ENCODE measurements at places on chromosomes 5 and 9. TPM values are rescaled to one million over a fixed set of nuclear protein-coding genes. Genes with fewer than 3 reads are reported as not detected.
A peak's percentile ranks its signal among the peaks of the same experiment; 100 is the strongest.

ZDHHC11B gene
- polyA plus RNA-seq: not detected

BTNL3 gene
- polyA plus RNA-seq: not detected

PAEP gene
- polyA plus RNA-seq: not detected

PCDHGB3 gene
- polyA plus RNA-seq: 4.3 TPM

ARID3C gene
- not detected for polyA plus RNA-seq

HAVCR2 gene
- not detected for polyA plus RNA-seq

PCDHAC2 gene
- polyA plus RNA-seq: not detected

HBEGF gene
- 6.6 TPM for polyA plus RNA-seq

KIF24 gene
- polyA plus RNA-seq: 0.62 TPM

FAM151B gene
- 3.3 TPM for polyA plus RNA-seq

TMEM232 gene
- polyA plus RNA-seq: 0.50 TPM

POU5F2 gene
- polyA plus RNA-seq: 0.09 TPM

ADAM19 gene
- 44.7 TPM for polyA plus RNA-seq

TSC1 gene
- polyA plus RNA-seq: 67.5 TPM

FOXD4 gene
- not detected for polyA plus RNA-seq

GRCh38 chr9:125758986-125759763 is 12.0 kb downstream of the PBX3 start:
- DNase-seq: no peak

GRCh38 chr5:138843316-138844124 is 31.6 kb downstream of the LRRTM2 start:
- no peak for DNase-seq

- no peak for DNase-seq
These were observed 209.5 kb downstream of the ARHGAP26 start for GRCh38 chr5:142979636-142980035.

- DNase-seq: peak; percentile 51
These were observed 30.9 kb downstream of the GALNT10 start for GRCh38 chr5:154221371-154221896.

DNA sequence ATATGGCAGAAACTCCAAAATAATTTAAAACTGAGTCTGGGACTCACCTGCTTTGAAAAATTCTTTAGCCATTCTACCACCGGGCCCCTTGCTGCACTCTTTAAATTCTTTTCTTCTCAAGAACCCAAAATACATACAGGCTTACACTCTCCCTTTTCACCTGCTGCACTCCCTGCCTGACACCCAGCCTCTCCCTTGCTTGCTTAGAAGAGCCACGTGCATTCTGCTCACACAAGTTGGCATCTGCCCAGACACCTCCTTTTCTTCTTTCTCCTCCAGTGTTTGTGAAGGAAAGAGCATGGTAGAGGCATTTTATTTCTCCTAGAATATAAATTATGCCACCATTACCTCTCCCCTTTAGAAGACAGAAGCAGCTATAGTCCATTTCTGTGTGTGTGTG is 39.0 kb upstream of the AOPEP start:
- DNase-seq: no peak

DNA sequence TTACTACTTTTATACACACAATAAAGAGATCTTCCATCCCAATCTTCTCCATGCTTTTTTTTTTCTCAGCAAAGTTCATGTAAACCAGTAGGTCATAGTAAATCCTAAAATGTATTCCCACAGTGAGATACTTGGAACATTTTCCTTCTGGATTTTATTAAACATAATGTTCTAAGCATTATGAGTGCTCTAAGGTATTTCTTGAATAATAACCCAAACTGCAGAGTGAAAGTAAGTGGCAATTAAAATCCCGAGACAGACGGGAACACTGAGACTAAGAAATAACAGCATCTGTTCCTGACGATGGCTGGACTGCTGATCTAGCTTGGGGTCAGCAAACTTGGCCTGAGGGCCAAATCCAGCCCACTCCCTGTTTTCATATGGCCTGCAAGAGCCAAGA is 359.8 kb downstream of the ARL15 start:
- DNase-seq: no peak

- DNase-seq: no peak
These were observed 344.8 kb upstream of the RPS23 start for GRCh38 chr5:82622711-82623514.

- no peak for DNase-seq
These were observed 522.3 kb upstream of the ST8SIA4 start for GRCh38 chr5:101425339-101425859.

DNA sequence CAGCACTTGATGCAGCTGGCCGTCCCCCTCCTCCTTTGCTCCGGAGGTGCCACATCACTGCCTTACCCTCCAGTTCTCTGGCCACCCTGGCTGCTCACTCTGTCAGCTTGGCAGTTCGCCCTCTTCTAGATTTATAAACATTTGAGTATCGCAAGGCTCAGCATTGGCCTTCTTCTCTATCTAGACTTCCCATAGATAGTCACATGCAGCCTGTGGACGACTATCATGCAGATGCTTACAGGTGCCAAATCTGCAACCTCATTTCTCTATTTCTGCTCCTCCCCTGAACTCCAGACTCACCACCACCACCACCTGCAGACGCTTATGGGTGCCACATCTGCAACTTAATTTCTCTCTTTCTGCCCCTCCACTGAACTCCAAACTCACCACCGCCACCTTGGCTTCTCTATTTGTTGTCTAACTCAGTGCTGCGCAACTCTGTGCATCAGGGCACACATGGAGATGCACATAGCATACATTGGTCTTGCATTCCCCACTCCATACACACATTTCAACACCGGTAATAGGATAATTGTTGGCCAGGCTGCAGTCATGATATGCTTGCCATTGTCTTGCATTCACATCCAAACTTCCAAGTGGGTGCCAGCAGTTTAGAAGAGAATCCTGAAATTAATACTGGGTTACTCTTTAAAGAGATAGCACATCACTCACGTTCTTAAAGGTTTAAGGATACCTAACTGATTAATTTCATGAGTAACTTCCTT is 1.9 kb upstream of the DAP start:
- no peak for DNase-seq

DNA sequence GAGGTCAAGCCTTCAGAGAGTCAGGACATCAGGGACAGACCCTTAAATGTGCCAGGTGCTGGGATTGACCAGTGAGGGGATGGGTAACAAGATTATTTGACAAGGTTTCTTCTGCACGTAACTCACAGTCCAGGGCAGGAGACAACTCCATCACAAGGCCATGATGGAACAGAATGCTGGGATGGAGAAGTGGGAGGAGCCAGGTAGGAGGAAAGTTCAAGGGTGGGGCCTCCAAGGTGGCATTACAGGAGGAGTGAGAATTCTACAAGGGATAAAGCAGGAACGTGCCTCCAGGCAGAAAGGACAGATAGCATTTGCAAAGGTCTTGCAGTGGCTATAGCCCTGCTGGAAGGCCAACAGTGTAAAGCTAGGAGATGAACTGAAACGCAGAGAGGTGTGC is 102.2 kb downstream of the FGF18 start:
- DNase-seq: no peak

- peak; percentile 46 for DNase-seq
These were observed 382.9 kb downstream of the GLIS3 start for GRCh38 chr9:3916984-3917383.

- DNase-seq: no peak
These were observed 15.1 kb upstream of the PHF19 start for GRCh38 chr9:120891884-120892747.

DNA sequence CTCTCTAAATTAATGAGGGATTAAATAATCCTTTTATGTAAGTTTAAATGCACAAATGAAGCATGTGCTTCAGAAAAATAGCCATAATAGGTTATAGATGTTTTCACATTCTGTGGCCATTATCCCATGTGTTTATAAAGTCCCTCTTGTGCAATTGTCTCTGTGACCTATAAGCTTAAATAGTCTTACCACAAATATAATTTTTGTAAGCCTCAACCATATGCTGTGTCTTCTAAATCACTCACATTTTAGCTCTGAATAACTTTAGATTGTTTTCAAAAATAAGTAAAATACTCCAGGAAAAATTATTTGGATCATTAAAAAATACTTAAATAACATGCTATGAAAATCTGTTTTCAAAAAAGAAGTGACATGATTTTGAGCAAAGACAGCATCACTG is 1894.7 kb downstream of the MAT2B start:
- DNase-seq: no peak

- DNase-seq: no peak
These were observed 426.6 kb downstream of the ARHGEF28 start for GRCh38 chr5:74052441-74053221.

GRCh38 chr9:37921546-37922300 is 17.8 kb upstream of the SLC25A51 start:
- DNase-seq: no peak

DNA sequence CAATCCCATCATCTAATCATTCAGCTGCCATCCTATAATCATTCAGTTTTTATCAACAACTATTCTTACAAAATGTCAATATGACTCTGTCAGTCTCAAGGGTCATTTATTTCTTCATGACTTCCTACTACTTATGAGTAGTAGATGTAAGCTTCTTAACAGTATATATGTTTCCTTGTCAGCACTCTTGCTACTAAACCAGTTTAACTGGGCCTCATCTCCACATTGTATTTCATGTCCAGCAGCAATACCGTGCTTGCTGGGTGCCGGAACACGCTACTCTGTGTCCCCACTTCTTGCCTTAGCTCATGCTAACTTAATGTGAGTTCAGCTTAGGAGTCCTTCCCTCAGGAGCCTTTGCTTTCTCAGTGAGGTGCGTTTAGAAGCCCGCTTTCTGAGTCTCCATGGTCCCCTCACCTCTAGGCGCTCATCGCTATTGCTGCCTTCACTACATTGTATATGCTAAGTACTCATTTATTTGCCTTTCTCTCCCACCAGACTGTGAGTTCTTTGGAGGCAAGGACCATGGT is 32.9 kb downstream of the ELL2 start:
- no peak for DNase-seq

GRCh38 chr5:56409331-56410190 is 176.4 kb upstream of the ANKRD55 start:
- peak; percentile 89 for DNase-seq

DNA sequence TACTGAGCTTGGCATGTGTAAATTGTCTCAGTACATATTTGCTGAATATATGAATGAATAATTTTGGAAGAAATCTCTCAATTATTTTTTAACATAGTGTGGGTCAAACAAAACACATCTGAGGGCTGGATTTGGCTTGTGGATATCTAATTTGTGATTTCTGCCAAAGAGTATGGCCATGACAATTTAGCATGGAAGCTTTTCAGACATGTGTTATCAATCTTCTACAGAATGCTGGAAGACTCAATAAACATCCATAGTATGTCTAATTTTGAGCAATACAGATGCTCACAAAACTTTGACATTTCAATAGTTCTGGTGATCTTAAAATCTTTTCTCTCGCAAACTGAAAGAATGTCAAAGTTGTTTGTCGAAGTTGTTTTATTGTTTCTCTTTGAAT is 214.1 kb upstream of the ANKH start:
- no peak for DNase-seq

- DNase-seq: no peak
These were observed 110.5 kb upstream of the HMHB1 start for GRCh38 chr5:143701493-143701892.

- no peak for DNase-seq
These were observed 18.9 kb upstream of the ANKRD55 start for GRCh38 chr5:56251918-56252553.

- DNase-seq: no peak
These were observed 32.4 kb downstream of the AOPEP start for GRCh38 chr9:94758880-94759279.

GRCh38 chr5:67814569-67815311 is 400.8 kb upstream of the PIK3R1 start:
- DNase-seq: no peak

DNA sequence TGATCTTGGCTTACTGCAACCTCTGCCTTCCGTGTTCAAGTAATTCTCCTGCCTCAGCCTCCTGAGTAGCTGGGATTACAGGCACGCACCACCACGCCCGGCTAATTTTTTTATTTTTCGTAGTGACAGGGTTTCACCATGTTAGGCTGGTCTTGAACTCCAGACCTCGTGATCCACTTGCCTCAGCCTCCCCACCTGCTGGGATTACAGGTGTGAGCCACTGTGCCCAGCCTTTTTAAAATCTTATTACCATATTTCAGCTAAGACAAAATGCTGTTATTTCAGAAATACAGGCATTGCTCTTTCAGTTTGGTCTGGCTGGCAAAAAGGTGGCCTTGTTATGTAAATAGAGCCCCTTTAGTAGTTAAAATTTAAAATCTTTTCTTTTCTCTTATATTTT is 46.9 kb upstream of the GLDC start:
- DNase-seq: no peak

GRCh38 chr9:72346333-72346732 is 18.7 kb downstream of the ZFAND5 start:
- DNase-seq: no peak

GRCh38 chr5:72252008-72252407 is 68.0 kb downstream of the MRPS27 start:
- DNase-seq: no peak

- peak; percentile 83 for DNase-seq
These were observed 25.6 kb downstream of the ABL1 start for GRCh38 chr9:130860458-130861316.
